WTC11 (cell line): ENCODE measurements at places on chromosomes 12 and 14.

DNA sequence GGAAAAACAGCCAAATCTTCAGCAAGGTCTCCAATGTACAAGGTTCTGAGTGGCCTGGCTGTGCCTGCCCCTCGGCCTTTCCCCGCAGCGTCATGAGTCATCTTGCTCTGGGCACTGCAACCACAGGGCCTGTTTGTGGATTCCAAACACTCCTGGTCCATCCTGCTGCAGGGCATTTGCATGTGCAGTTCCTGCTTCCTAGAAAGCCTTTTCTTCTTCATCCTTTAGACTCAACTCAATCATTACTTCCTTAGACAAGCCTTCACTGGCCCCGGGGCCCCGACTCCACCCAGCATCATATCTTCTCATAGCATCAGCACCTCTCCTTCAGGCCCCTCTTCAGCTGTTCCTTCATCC, 101.8 kb upstream of the EGLN3 start:
- no peak for DNase-seq

GRCh38 chr14:66231820-66232219, 254.4 kb upstream of the CCDC196 start:
- no peak for DNase-seq

GRCh38 chr12:56600753-56601152, 29.4 kb downstream of the BAZ2A start:
- DNase-seq = no peak

- DNase-seq = no peak
Measured at GRCh38 chr14:99715266-99716000, 31.3 kb downstream of the CYP46A1 start.

- no peak for DNase-seq
Measured at GRCh38 chr14:53603994-53604393, 352.6 kb downstream of the BMP4 start.

DNA sequence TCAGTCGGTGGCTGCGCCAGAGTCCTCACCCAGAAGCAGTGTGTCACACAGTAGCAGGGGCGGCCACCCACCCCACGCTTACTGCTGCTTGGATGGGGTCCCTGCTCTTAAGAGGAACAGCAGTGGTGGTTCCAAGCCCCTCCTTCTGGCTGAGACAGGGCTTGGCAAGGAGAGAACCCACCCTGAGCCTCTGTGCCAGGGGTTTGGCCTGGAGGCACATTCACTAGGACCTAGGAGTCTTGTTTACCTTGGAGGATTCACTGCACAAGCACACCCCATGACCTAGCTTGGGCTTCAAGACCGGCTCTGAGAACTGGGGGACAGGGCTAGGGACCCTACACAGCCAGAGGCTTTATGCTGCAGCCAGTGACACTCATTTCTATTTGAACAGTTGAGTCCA, 78.6 kb downstream of the NT5DC3 start:
- DNase-seq = no peak

DNA sequence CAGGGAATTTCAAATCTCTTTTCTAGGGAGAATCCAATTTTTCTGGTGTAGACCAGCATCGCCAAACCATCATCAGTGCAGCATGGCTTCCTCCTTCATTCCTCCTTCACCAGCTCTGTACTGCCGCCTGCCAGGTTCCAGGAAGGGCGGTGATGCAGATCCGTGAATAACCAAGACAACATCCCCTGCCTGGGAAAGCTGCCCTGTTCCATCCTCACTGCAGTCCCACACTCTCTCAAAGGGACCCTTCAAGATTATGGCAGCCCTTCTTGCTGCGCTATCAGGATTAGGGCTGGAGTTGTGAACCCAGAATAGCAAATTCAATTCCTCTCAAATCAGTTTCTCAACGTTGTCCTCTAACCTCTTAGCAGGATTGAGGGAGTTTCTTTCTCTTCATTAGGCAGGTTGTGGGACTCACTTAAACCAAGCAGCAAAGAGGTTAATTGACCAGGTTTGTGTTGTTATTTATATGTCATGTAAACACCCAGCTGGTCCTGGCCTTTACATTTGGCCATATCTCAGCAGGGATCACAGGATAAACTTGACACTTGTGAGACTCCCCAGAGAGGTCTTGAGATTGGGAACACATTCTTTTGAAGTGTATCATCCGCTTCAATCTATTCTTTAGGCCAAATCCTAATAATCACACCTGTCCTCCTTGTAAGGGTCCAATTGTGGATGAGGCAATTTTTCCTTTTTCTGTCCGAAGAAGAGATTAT, 26.2 kb downstream of the TMEM30B start:
- peak; percentile 32 for DNase-seq

- no peak for DNase-seq
Measured at GRCh38 chr12:79643821-79644220, 46.9 kb downstream of the PAWR start.

- peak; percentile 35 for DNase-seq
Measured at GRCh38 chr12:124240493-124240892, 54.4 kb upstream of the RFLNA start.

DNA sequence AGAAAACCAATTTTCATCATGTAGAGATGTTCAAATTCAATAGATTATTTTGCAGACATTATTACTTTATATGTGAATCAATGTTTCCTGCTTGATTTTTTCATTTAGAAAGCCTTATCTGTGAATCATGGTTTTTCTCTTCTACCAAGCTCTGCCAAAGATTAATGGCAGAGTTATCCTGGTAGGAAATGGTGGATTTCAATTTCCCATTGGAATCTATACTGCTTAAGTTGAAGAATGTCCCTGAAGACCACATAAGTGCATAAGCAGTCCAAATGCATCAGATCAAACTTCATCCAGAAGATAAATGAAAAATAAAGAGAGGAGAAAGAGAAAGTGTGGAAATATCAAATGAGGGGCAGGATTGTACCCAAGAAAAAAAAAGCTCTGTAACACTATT, 5.0 kb downstream of the LUM start:
- DNase-seq = no peak

GRCh38 chr12:58596381-58596780, 323.9 kb downstream of the LRIG3 start:
- DNase-seq = no peak

GRCh38 chr14:103109535-103110441, 13.5 kb upstream of the TNFAIP2 start:
- no peak for DNase-seq

DNA sequence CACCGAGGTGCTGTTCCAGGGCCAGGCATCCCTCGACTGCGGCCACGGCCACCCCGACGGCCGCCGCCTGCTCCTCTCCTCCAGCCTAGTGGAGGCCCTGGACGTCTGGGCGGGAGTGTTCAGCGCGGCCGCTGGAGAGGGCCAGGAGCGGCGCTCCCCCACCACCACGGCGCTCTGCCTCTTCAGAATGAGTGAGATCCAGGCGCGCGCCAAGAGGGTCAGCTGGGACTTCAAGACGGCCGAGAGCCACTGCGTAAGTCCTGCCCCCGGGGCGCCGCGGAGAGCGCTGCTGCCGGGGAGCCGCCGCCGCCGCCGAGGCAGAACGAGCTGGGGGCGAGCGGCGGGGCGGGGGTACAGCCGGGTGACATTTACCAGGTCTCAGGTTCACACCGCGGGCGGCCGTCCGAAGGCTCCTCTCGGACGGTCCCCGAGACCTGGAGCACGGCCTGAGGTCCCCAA, 1.4 kb downstream of the PLXNC1 start:
- peak; percentile 52 for DNase-seq

- no peak for DNase-seq
Measured at GRCh38 chr12:31737763-31738162, 8.9 kb upstream of the AMN1 start.

GRCh38 chr12:49059299-49060171, 1.1 kb downstream of the KMT2D start:
- peak; percentile 54 for DNase-seq

GRCh38 chr12:130455161-130455560, 117.5 kb downstream of the PIWIL1 start:
- no peak for DNase-seq

DNA sequence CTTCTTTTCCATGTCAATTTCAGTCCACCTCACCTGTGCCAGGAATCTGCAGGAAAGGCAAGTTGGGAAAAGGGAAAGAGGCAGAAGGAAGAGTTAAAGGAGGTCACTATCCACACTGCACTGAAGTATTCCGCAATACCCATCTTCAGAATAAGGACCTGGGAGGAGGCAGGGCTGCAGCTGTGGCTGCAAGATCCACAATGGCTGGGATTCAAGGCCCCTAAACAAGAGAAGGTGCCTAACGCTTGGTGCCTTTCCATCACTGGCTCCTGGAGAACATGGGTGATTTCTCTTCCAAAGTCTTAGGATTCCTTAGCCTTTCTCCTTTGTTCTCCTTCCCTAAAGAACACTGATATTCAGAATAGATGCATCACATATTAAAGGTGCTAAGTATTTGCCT, 204.0 kb downstream of the GRIN2B start:
- DNase-seq = peak; percentile 15

DNA sequence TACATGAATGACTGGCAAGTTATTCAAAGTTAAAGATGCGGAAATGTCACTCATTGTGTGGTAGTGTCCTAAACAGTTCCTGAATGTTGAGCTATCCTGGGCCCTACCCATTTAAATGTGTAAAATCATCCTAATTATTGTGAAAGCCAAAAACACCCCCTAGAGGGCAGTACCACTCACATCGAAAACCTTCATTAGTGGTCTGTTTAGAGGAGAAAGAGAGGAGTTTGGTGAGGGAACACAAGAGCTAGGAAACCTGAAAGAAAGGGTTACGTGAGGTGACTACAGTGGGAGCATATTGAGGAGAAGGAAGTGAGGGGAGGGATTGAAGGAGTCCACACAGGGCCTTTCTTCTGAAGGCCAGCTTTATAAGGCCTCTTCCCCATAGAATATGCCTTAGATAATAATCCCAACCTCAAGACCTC, 2.5 kb upstream of the TEP1 start:
- DNase-seq = no peak

- no peak for DNase-seq
Measured at GRCh38 chr12:34404377-34405285, 382.3 kb downstream of the ALG10 start.

GRCh38 chr12:96094201-96094600, 58.8 kb upstream of the LTA4H start:
- DNase-seq = peak; percentile 42

DNA sequence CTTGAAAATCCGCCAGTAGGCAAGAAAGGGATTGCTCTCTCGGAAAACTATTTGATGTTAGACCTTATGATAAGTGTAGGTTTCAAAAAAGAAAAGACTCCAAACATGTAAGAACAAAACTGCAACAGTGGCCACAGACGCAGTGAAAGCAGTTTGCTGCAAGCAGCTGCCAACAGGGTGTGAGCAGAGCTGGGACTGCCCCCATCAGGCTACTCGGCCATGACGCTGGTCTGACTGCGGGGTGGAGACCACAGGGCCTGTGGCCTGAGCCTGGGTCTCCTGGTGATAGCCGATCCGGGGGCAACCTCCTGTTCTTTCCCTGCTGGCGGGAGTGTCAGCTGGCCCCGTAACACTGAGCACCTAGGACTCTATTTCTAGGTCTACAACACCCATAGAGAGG, 63.2 kb downstream of the AMN start:
- no peak for DNase-seq

- DNase-seq = no peak
Measured at GRCh38 chr14:54129850-54130640, 173.4 kb upstream of the BMP4 start.

GRCh38 chr14:104147346-104148125, 9.1 kb downstream of the KIF26A start:
- DNase-seq = no peak

DNA sequence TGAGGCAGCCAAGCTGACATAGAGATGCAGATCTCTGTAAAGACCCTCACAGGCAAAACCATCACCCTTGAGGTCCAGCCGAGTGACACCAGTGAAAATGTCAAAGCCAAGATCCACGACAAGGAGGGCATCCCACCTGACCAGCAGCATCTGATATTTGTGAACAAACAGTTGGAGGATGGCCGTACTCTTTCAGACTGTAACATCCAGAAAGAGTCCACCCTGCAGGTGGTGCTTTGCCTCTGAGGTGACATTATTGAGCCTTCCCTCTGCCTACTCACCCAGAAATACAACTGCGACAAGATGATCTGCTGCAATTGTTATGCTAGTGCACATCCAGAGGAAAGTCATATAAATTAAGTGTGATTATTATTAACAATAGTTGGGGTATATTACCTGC, 15.1 kb upstream of the SUPT16H start:
- no peak for DNase-seq

DNA sequence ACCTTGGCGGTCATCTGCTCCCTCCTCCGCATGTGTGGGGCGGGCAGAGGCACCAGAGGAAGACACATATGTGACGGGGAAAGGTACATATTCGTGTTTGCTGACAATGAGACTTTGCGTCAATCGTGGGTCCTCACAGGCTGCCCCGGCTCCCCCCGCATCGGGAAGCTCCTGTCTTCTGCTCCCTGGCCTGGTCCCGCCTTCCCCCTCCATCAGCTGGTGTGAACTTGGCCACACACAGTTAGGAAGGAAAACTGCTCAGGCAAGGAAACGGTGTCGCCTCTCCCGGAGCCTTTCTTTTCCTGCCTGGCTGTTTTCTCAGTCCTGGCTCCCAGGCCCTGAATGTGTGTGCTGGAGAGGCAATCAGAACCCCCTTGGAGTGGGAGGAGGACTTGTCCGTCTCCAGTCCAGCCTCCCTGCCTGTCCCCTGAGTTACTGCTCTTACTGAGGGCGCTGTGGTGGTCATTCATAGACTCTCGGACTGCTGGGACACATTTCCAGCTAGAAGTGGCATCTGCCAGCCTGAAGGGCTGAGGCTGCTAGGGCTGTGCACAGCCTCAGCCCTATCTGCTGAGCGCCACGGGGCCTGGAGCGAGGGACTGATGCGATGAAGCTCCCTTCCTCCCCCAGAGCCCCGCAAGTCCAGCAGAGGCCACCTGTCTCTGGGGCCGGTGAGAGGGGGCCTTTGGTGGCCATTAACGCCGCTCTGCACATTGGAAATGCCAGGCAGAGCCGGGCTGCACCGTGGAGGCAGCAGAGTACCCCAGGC, 44.2 kb upstream of the TSPAN9 start:
- DNase-seq = no peak

DNA sequence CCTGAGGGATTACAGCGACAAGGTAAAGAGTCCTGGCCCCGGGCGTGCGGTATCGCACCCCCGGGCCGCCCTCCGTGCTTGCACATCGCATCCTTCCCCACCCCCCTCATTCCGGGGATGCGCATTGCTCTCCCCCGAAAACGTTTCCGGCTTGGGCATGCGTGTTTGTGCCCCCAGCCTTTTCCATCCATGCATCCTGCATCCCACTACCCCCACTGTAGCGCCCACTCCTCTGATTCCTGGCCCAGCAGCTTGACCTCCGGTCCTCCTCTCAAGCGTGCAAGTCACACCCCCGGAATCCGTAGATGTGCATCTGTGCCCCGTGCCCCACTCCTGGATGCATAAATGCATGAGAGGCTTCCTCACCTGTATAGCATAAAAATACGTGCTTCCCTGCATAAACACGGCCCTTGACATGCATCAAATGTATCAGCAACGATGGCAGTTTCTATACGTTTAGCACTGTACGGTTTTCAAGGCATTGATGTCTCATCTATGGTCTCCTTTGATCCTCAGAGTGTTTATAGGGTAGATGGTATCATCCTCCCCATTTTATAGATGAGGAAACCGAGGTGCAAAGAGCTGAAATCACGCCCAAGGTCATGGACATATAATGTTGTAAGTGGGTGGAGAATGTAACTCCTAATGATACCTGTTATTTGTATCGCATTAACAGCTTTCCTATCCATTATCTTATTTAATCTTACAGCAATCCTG, 484 bp downstream of the RIC8B start:
- DNase-seq = no peak
